GM23248 (cell line): ENCODE measurements at places on chromosomes 2 and 18.

DNA sequence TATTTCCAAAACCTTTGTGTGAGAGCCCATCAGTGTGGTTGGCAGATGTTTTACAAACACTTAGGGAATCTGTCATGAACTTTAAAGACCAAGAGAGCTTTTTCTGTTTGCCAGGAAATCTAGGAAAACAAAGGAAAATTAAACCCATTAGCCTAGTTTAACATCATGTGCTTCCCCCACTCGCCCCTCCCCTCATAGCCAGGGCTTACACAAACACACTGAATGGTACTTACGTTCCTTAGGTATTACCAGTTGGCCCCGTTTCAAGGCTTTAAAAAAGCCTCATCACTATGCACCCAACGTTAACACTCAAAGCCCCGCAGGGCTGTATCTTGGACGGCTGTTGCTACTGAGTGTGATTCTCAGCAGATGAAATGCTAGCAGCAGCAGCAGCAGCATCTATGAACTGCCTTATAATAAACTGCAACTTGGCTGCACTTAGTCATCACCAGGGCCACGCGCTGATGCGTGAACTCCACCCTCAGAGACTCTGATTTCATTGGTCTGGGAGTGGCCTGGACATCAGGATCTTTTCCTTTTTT lies 20.1 kb upstream of the TTC39C start:
- DNase-seq: peak; percentile 87

- DNase-seq: no peak
Observed at GRCh38 chr2:95354925-95355324, 47.6 kb upstream of the FAHD2A start.

DNA sequence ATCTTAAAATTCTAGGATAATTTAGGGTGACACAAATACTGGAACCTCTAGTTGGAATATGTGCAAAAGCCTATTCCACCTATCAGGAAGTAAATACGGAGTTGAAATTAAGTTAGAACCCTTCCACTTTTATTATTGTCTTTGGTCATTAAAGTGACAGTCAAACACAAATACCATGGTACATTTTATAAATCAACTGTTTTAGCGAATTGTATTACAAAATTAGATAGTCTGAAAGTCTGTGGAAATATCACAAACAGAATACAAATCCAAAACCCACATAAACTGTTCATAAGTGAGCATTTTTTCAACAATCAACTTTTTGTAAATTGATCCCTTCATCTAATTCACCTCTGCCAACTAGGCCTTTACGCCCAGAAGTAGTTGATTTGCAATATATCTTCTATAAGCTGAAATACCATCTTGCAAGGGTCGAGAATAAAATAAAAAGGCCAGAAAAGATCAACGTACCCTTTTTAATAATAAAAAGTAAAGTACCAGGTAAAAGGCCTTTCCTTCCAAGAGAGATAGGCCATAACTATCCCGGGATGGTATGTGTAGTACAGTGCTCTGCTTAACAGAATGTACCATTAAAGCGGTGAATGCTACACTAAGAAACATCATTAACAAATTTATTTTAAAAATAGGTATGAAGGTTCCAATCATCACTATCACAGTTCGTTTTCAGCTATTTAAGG lies 1.3 kb downstream of the USP34 start:
- peak; percentile 42 for DNase-seq

- DNase-seq: no peak
Observed at GRCh38 chr18:22005191-22005841, 164.1 kb upstream of the GATA6 start.

DNA sequence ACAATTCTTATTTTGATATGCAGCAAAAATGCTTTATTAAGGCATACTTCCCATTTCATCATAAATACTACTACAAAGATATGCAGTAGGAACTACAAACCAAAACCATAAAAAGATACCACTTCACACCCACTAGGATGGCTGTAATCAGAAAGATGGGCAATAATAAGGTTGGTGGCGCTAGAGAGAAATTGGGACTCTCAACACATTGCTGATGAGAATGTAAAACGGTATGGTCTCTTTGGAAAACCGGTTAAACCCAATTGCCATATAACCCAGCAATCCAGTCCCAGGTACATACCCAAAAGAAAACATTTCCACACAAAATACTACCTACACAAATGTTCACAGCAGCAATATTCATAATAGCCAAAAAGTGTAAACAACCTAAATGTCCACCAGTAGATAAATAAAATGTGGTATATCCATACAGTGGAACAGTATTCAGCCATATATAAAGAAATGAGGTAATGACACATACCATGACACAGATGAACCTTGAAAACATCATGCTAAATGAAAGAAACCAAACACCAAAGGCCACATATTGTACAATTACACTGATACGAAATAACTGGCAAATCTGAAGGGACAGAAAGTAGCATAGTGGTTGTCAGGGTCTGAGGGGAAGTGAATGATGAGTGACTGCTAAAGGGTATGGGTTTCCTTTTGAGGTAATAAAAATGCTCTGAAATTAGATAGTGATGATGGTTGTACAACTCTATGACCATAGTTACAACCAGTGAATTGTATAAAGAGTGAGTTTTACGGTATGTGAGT lies 12.7 kb downstream of the SP3 start:
- DNase-seq: no peak

GRCh38 chr18:27839141-27839540 lies 337.8 kb downstream of the CDH2 start:
- DNase-seq: peak; percentile 76

DNA sequence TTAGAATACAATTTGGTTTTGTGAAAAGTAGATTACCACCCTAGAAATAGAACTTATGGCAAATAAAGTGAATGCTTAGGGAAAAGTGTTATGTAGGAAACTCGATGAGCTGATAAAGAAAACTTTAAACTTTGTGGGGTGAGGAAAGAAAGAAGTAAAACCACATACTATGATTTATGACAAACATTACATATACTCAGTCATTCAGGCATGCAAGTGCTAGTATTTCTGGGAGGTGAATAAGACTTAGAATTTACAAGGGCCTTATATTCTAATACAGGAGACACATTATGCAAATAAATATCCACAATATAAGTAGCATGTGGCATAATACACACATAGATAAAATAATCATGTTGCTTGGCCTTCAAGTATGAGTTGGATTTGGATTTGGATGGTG lies 618.1 kb downstream of the XIRP2 start:
- DNase-seq: no peak

- no peak for DNase-seq
Observed at GRCh38 chr2:240523451-240524281, 34.1 kb downstream of the ANKMY1 start.

- peak; percentile 37 for DNase-seq
Observed at GRCh38 chr2:197072533-197072932, 146.0 kb upstream of the PGAP1 start.

GRCh38 chr2:217444932-217445331 lies 557.9 kb downstream of the TNS1 start:
- DNase-seq: no peak
